ENCODE measurements at places on chromosomes 1 and 21.

DNA sequence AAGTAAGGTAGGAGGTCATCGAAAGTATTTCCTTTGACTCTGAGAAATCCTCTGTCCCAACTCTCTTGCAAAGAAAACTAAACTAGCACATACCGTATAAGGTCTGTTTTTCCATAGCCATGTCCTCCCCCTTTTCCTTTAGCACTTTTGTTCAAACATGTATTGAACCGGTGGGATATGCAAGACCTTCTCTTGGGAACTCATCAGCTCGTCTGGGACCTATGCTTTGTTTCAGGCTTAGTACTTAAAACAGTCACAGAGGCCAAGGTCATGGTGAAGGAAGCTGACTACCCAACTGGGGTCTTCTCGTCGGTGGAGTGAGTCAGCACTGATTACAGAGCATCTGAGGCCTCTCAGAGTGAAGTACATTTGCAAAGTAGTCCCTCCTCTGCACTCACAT, 185.0 kb downstream of the ZBTB18 start:
- DNase-seq: no peak

DNA sequence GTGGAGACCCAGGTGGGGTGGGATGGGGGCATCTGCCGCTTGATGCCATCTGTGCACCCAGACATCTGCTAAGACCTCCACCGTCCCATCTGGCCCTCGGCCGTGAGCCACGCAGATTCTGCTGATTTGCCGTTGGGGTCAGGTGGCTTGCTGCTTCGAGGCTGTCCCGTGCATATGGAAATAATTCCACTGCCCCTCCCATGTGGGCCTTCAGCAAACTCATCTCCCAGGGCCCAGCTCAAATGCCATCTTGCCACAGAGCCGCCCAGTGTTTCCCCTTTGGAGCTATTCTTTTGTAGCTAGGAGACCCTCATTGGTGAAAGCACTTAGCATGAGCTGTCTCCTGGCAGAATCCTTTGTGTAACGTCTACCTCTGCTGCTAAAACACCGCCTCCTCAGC, 99.8 kb downstream of the KAZN start:
- DNase-seq: no peak

GRCh38 chr1:169868978-169869377, 24.7 kb downstream of the SCYL3 start:
- DNase-seq: no peak

GRCh38 chr1:34055818-34056217, 109.2 kb downstream of the CSMD2 start:
- no peak for DNase-seq

- DNase-seq: no peak
Observed at GRCh38 chr1:20693623-20694022, 24.2 kb downstream of the KIF17 start.

DNA sequence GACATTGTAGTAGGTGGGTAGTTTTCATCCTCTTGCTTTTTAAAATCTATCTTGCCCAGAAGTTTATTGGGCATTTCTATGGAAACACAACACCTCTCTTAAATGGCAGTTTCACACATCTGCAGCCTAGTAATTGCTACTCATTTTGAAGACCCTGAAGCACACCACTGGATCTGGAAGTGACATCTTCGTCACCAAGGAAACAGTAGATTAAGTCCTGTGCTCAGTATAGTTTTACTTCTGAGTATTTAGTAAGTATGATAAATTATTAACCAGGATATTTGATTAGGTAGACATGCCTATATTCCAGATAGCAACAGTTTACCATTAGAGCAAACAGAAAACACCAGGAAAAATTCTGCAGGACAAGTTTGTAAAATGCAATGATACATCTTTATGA, 48.7 kb downstream of the UCK2 start:
- no peak for DNase-seq

DNA sequence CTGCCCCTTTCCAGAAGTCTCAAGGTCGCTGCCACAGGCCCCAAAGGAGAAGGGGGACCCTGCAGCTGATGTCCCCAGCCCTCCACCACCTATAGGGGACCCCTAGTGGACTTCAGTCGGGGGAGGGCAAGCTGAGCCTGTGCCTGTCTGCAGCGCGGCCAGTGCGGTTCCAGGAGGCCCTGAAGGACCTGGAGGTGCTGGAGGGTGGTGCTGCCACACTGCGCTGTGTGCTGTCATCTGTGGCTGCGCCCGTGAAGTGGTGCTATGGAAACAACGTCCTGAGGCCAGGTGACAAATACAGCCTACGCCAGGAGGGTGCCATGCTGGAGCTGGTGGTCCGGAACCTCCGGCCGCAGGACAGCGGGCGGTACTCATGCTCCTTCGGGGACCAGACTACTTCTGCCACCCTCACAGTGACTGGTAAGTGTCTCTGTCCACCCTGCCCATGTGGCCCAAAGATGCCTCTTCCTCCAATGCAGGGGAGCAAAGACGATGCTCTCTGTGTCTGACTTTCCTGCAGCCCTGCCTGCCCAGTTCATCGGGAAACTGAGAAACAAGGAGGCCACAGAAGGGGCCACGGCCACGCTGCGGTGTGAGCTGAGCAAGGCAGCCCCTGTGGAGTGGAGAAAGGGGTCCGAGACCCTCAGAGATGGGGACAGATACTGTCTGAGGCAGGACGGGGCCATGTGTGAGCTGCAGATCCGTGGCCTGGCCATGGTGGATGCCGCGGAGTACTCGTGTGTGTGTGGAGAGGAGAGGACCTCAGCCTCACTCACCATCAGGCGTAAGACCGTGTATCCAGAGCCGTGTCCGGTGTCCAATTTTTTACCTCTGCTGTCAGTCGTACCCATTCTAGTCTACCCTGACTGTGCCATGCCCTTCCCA, 79.9 kb downstream of the OBSCN start:
- DNase-seq: no peak

- DNase-seq: no peak
Observed at GRCh38 chr1:209863766-209864485, 36.2 kb downstream of the UTP25 start.

DNA sequence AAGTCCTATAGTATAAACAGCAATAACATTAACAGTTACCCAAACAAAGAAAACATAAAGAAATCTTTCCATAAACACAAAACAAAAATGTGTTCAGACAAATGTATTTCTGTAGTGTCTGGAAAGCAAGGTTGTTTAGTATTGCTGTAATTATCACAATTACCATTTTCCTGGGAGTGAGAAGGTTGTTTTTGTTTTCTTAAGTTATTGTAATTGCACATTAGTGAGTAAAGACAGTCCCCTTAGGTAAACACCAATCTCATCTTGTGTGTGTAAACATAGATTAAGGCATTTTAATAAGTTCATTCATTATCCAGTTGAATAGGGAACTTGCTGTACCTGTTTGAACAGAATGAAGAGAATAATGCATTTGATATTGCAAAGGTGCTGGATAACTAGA, 356.9 kb upstream of the ADGRL4 start:
- DNase-seq: no peak

- DNase-seq: no peak
Observed at GRCh38 chr1:232178191-232178590, 451.7 kb downstream of the SIPA1L2 start.

- no peak for DNase-seq
Observed at GRCh38 chr1:2166254-2166653, 28.3 kb downstream of the FAAP20 start.

DNA sequence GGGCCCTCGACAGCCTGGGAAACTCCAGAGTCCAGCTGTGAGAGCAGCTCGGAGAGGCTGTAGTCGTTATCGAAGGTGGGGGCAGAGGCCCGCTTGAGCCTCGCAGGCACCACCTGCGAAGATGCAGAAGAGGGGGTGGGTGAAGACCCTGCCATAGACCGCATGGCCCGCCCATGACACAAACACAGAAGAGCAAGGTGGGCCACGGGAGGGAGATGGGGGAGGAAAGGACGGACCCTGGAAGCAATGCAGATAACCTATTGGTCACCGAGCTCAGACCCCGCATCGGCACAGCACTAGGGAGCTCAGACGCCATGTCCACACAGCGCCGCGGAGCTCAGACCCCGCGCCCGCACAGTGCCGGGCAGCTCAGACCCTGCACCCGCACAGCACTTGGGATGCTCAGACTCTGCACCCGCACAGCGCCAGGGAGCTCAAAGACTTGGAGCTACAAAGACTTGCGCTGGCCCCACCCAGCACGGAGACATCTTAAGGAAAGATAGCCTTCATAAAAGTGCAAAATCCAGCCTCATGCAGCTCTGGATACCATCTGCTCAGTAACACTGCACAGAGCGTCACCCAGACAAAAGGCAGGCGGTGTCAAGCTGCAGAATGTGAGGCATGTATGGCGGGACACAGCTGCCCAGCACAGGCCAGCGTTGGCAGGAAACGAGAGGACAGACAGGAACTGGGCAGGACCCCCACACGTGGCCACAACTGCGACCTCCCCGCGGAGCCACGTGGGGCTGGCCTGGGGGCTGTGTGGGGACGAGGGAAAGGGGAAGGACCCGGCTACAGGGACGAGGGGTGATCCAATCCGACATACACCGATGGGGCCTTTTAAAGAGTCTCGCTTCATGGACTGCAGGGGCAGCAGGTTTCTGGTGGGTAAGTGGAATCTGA, 22.6 kb downstream of the RIPK4 start:
- no peak for DNase-seq

DNA sequence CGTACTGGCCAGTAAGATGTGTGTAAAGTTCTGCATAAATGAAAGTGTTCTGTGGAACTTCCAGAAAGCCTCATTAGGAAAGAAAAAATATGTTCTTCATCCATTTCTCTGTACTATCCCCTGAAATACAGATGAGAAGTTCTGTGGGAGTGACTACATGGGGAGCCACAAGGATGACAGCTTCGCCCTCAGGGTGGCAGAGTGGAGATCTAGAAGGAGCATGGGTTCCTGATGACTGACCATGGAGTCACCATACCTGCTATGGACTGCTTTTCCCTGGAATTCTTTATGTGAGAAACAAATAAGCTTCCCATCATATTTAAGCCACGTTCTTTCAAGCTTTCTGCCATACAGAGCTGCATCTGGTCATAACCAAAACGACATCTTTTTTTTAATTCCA, 113.9 kb upstream of the RGS1 start:
- DNase-seq: no peak

- no peak for DNase-seq
Observed at GRCh38 chr1:70415882-70416281, 4.8 kb downstream of the CTH start.
